ENCODE measurements at places on chromosomes 1 and 21. TPM values are rescaled to one million over a fixed set of nuclear protein-coding genes. Genes with fewer than 3 reads are reported as not detected.

DNA sequence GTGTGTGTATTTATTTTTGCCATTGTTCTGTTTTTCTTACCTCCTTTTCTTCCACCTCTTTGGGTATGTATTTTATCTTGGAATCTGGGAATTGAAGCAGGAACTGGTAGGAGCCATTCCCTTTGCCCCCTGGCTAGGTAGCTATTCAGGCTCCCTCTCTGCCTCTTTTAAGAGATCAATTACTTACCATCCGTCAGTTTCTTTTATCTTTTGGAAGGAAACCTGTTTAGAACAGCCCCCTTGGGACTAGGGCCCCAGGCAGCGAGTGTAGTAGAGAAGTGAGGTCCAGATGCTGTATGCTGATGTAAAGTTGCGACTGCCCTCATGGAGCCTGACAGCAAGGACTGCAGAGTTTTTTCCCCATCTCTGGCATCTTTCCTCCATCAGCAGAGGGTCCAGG, 41.6 kb downstream of the KIRREL1 start:
- DNase-seq, result no peak

Gene SPRR2E
- polyA plus RNA-seq, result not detected

GRCh38 chr1:63618011-63618410, 24.8 kb downstream of the PGM1 start:
- DNase-seq, result no peak

- no peak for DNase-seq
Measured at GRCh38 chr1:41053316-41053715, 31.8 kb upstream of the SLFNL1 start.

Gene BNIPL
- 0.72 TPM for polyA plus RNA-seq

GRCh38 chr21:17903029-17903806, 84.1 kb upstream of the C21orf91 start:
- DNase-seq, result no peak

Gene MIXL1
- 0.40 TPM for polyA plus RNA-seq

DNA sequence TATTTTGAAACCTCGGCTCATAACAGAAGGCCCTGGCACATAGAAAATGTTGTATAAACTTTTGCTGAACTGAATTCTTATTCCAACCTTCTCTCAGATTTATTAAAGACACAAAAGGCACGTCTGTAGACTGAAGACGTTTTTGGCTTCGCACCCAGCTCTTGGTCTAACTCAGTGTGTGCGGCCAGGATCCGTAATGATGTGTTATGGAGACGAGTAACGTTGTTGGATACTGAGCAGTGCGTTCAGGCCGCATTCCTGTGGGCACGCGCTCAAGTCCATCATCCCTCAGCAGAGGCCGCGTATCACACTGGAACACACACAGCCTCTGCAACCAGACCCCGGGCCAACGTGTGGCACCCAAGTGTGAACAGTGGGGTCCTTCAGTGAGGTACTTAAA, 154.8 kb upstream of the RAB4A start:
- no peak for DNase-seq

DNA sequence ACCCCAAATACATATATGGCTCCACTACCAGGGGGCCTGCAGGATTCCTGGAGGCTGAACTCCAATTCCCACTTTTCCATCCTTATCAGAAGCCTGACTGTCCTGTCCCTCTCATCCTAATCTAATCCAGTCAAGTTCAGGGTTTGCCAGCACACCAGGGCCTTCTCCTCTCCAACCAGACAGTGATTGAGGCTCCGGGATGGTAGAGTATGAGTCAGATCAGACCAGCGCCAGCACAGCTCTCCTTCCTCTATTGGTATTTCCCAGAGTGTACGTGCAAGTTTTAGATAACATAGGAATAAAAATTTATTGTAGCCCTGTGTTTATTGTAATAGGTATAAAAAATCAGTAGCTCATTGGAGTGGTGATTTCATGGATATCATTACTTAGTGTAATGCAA, 24.5 kb upstream of the RCSD1 start:
- no peak for DNase-seq

Gene LRRC8C
- 7.6 TPM for polyA plus RNA-seq

Gene TTC24
- polyA plus RNA-seq, result 1.3 TPM

DNA sequence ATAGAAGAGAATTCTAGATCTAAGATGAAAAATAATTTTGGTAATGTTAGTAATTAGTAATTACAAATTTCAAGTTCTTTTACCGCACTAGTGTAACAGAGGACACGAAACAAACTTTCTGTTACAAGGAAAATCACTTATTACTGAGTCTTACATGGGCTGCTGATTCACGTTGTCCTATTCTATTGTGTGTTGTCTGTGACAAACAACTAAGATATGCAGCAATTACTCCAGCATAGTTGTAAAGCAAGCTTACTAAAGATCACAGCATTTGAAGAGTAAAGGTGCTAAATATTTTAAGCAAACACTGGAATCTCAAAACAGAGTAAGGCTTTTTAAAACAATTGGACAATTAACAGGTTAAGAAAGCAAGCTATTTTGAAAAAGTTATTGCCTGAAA, 502.3 kb downstream of the KCNT2 start:
- DNase-seq, result no peak

Gene TCHH
- 0.07 TPM for polyA plus RNA-seq

Gene NES
- 55.8 TPM for polyA plus RNA-seq

DNA sequence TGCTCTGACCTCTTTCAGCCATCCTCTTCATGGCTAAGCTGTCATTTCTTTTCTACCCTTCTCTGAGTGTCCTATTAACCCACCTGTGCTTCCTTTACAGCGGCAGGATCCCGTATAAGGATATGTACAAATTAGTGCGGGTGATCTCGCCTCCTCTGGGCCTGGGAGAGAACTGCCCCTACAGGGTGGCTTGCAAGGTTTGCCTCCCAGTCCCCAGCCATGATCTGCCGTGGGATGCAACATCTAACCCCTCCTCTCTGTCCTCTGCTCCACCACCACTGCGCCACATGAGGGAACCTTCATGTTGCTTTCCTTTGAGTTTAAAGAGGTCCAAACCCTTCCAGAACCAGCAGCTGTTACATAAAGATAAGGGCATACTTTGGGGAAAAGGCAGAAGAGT, 282.2 kb downstream of the ZNF648 start:
- DNase-seq, result no peak

GRCh38 chr1:109793486-109794318, 30.0 kb upstream of the EPS8L3 start:
- DNase-seq, result no peak

DNA sequence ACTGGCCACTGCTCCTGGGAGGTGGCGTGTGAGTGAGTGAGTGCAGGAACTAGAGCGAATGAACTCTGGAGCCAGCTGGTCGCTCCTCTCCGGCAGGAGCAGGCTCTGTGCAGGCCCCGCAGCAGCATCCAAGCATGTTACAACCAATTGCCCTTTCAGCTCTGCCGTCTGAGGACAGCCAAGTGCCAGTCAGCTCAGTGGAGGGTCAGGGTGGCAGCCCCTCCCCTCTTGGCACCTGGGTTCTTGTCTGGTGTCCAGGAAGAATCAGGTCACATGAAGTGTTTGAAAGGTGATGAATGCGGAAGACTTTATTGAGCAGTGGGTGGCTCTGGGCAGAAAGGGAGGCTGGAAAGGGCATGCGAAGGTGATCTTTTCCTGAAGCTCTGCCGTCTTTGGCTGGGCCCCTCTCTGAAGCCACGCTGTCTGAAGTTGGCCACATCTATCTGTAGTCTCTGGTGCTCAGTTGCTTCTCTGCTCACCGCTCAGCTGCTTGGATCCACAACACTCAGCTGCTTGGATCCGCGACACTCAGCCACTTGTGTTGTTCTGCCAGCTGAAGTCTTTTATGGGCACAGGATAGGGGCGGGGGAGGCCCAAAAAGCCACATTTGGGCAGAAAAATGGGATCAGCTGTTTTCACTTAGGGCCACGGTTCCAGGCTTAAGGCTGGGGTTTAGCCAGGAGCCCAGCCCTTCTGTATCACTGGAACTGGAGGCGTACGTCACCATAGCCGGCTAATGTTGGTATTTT, 139.8 kb downstream of the ADSS2 start:
- DNase-seq, result no peak

DNA sequence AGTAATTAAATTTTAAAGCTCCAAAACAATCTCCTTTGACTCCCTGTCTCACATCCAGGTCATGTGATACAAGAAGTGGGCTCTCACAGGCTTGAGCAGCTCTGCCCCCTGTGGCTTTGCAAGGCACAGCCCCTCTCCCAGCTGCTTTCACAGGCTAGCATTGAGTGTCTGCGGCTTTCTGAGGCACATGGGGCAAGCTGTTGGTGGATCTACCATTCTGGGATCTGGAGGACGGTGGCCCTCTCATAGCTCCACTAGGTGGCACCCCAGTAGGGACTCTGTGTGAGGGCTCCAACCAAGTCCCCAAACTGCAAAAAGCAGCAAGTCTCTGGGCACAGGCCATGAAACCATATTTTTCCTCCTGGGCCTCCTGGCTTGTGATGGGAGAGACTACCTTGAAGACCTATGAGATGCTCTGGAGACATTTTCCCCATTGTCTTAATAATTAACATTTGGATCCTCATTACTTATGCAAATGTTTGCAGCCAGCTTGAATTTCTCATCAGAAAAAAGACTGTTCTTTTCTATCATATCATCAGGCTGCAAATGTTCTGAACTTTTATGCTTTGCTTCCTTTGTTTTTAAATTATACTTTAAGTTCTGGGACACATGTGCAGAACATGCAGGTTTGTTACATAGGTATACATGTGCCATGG, 554.1 kb upstream of the OLFM3 start:
- DNase-seq, result no peak

DNA sequence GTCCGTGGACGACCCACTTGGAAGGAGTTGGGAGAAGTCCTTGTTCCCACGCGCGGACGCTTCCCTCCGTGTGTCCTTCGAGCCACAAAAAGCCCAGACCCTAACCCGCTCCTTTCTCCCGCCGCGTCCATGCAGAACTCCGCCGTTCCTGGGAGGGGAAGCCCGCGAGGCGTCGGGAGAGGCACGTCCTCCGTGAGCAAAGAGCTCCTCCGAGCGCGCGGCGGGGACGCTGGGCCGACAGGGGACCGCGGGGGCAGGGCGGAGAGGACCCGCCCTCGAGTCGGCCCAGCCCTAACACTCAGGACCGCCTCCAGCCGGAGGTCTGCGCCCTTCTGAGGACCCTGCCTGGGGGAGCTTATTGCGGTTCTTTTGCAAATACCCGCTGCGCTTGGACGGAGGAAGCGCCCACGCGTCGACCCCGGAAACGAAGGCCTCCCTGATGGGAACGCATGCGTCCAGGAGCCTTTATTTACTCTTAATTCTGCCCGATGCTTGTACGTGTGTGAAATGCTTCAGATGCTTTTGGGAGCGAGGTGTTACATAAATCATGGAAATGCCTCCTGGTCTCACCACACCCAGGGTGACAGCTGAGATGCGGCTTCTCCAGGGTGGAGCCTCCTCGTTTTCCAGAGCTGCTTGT, 32.4 kb downstream of the PRMT2 start:
- no peak for DNase-seq

- no peak for DNase-seq
Measured at GRCh38 chr1:227949341-227949921, 1.7 kb upstream of the WNT9A start.

- DNase-seq, result no peak
Measured at GRCh38 chr1:3984586-3984985, 84.5 kb upstream of the C1orf174 start.

Gene LRRC53
- not detected for polyA plus RNA-seq

- no peak for DNase-seq
Measured at GRCh38 chr21:30315701-30316100, 4.4 kb downstream of the KRTAP26-1 start.

DNA sequence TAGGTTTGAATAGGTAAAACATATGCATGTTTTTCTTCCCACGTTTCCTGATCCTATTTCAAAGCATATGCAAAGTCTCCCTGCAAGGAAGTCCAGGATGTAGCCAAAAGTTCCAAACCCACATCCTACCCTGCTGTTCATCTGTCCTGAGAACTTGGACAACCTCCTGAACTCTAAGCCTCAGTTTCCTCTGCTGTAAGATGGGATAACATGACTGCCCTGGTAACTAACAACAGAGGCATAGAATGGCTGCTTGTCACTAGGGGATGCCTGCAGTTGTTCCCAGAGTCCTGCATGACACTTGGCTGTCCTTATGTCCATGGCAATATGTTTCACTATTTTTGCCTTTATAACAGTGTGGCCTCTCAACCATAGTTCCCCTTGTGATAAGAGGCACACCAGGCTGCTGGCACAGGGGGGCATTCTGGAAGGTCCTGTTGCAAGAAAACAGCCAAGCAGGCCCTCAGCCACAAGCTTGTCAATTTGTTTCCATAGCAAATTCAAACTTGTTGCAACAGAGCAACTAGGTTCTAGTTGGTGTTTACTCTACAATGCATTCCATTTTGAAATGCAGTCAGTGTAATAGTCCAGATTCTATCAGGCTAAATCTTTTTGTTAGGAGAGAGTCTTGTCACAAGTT, 1.5 kb upstream of the HDGF start:
- DNase-seq, result no peak

Gene GBP4
- 7.8 TPM for polyA plus RNA-seq

Gene GPR52
- not detected for polyA plus RNA-seq

- DNase-seq, result no peak
Measured at GRCh38 chr21:15592957-15593356, 136.8 kb upstream of the USP25 start.

Gene PADI2
- 0.35 TPM for polyA plus RNA-seq
